ENCODE measurements at places on chromosomes 16 and 17. TPM values are rescaled to one million over a fixed set of nuclear protein-coding genes. Genes with fewer than 3 reads are reported as not detected.

Gene CCL16
- not detected for total RNA-seq

Gene PHKG2
- 54.1 TPM for total RNA-seq

Gene WNK4
- total RNA-seq, result 0.14 TPM

Gene STH
- total RNA-seq, result not detected

Gene NDRG4
- total RNA-seq, result 1.3 TPM

Gene SEZ6
- not detected for total RNA-seq

All from CD4-positive, alpha-beta memory T cell (primary cell).